ENCODE measurements at places on chromosomes 6 and 20.

- no peak for DNase-seq
These were observed 24.2 kb upstream of the TMX4 start for GRCh38 chr20:8043687-8044282.

DNA sequence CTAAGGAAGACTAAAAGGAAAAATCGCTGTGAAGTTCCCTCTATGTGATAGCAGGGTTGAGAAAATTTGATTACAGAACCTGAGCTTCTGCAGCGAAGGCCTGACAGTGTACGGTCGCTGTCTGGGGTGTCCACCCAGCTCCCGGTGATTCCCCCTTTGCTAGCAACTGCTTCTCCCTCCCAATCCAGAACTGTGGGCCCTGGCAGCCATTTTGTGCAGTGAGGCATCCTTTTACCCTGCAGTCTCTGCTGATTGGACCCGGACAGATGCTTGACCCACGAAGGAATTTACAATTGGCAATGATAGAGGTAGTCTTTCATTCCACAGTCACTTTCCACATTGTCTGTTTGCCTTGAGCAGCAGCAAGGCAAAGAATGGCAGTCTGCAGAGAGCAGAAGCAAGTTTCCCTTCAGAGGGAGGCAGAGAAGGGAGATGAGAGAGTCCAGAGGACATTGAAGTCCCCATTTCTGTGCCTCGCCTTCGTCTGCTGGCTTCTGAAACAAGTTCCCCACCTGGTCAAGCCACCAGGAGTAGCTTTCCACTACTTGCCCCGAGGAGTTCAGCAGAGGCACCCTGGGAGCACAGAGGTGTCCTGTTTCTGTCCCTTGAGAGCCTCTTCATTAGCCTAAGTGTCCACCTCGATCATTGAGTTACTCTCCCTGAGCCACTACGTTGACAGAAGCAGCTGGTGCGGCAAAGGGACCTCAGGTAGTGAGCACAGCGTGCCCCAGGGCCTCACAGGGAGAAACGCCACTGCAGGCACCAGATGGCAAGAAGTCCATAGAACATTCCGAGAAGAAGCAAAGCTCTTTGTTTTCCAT is 370.3 kb downstream of the NRN1 start:
- no peak for DNase-seq

DNA sequence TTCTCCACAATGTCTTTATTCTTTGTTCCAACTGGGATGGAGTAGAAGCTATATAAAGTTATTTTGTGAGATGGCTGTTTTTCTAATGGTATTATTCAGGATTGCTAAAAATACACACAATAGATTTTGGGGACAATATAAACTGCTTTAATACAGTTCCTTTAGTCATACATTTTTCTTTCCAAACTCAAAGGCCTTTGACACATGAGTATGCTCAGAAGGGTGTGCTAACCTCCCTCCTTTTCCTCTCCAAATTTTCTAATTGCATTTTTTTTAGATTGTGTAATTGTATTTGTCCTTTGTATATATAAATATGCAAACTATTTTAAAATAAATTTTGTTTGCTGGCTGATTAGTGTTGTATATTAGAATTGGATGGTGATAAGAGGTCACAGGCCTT is 119.6 kb upstream of the FOXO3 start:
- no peak for DNase-seq

GRCh38 chr6:160986851-160987250 is 4.7 kb upstream of the MAP3K4 start:
- no peak for DNase-seq

DNA sequence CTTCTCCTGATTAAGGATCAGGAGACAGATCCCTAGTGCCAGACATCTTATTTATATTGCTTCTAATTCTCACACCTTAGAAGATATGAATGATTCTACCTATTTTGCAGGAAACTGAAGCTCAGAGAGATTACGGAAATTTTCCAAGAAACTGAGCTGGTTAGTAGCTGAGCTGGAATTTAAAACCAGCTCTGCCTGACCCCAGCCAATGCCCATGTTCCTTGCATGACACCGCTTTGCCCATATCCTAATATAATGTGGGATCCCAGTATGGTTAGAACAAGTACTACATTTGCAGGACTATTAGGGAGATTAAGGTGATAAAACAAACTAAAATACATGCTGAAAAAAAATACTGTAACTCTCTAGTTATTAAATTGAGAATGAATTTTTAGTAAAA is 1.9 kb downstream of the TMEM30A start:
- DNase-seq = no peak

DNA sequence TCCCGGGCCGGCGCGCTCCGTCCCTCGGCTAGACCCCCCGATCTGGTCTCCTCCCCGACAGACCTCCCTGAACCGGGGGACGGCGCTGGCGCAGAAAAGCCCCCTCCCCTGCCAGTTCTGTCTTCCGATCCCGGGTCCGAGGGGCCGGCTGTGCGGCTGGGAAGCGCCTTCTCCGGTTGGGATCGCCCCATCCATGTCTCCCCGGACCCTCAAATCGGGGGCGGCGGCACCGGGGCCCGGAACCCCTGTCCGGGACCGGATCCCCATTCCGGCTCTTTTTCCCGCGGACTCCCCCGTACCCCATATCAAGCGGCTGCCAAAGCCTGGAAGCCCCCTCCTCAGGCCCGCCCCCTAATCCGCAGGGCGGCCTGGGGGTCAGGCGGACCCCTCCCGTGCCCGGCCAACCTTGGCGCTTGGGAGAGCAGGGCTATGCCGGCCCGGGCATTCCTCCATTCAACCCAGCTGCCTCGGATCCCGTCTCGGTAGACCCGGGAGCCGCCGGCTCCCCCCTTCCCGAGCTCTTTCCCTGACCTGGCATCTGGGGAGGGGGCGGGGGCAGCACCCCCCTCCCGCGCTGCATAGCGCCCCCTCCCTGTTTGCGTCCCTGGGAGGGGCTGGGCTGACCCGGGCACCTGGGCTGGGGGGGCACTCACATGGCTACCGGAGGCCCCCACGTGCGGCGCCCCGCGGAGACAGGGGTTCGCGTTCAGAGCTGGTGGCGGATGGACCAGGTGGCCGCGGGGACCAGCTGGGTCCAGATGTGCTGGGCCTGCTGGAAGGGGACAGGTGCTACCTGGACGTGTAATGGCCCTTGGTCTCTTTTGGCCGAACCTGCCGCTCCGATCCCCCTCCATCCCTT is 643 bp downstream of the DLGAP4 start:
- no peak for DNase-seq

DNA sequence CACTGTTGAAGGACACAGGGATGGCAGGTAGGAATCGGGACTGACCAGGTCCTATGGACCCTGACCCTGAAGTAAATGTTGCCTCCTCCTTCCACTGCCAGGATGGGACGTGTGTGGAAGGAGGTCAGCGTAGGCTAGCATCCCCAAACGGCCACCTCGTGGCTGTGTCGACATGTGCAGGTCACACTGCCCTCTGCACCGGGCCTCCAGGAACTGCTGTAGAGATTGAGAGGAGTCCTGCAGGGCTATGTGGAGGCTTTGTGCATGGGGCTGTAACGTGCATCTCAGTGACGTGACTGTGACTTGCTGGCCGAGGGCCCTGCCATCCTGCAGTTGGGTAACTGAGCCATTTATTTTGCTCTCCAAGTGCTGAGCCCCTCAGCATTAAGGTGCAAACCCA is 149.5 kb downstream of the PHACTR3 start:
- no peak for DNase-seq

DNA sequence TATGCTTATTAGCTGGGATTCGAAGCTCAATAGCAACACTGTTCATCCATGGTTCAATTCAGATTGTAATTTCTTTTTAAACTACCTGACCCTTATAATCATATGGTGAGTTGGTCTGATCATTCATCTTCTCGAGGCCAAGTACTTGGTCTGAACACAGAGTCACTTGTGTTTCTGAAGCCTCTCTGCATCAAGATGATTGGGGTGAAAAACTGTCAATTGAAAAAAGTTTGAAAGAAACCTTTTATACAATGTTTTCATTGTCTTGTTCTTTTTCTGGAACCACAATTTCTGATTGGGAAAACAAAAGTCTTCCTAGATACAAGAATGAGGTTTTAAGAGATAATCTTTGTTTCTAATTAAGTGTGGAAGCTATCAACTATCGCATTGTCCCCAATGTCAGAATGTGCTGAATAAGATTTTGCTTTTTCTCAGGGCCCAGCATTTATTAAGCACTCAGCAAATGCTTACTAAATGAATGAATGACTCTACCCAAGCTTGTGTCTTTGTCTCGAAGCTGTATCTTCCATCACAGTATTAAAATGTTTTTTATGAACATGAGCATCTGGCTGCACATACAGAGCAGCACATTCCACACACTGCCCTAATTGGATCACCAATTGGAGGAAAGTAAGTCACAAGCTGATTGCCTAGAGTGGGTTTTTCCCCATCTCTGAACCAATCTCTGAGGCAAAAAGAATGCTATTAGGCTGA is 45.0 kb upstream of the MOXD1 start:
- no peak for DNase-seq

- DNase-seq = no peak
These were observed 25.3 kb downstream of the RIPOR2 start for GRCh38 chr6:24910331-24910960.

- DNase-seq = no peak
These were observed 72.1 kb downstream of the FOXA2 start for GRCh38 chr20:22511943-22512910.

DNA sequence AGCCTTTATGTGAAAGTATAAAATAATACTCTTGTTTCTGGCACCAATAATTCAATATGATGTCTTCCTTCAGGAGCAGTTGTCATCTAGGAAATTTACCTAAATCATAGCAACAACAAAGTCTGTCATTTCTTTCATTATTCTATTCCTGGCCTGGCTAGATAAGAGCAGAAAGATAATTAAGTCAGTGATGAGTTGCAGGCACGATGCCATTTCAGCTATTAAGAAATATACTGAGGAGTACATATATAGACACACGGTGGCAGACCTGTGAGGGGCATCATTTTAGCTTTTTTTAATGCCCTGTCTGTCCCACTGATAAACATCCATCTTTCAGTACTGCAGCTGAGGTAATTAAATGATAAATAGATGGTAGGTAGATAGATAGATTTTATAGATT is 756.1 kb upstream of the EPHA7 start:
- no peak for DNase-seq

DNA sequence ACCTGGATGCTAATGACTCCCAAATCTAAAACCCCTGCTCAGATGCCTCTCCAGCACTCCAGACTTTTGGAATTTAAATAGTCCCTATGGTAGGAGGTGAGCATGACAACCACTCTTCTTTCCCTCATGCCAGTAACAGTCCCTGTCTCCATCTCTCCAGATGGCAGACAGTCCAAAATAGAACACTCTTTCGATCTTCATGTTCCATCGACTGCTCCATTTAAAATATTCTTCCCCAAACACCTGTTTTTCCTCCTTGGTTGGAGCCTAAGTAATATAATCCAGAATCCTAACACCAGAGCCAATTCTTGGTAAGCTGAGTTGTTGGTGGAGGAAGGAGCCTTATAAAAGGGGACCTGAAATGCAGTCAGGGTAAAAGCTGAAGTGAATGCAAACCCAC is 723.5 kb upstream of the CHD6 start:
- no peak for DNase-seq

DNA sequence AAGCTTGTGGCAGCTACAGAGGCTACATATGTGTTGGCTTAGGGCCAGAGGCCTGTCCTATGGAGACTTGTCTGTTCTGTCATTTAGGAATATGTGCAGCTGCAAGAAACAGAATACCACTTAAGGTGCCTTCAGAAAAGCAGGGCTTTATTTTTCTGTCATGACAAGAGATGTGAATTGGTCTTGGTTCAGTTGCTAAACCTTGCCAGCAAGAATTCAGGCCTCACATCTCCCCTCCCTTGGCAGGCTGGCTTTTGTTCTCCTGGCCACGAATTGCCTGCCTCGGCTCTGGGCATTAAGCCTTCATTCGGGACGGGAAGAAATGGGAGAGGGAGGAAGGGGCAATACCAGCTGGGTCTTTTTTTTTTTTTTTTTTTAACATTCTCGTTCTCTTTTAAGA is 82.4 kb upstream of the TGM3 start:
- DNase-seq = no peak

- DNase-seq = no peak
These were observed 140.1 kb upstream of the BEND6 start for GRCh38 chr6:56814802-56815201.

DNA sequence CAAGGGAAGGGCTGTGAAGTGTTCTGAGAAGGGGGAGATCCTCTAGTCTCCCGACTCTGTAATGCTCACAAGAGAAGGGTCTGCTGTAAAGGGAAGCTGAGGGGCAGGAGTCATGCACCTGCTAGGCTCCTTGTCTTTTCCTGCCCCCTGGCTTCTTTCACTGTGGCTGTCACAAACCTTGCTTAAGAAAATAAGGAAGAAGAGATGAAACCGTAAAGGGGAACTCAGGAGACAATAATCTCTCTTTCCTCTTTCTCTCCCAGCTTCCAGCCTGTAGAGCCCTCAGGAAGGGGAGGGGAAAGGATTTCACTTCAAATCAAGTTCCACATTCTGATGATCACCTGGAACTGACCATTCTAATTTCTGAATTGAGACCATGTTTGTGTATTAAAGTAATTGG is 26.3 kb downstream of the SLC13A3 start:
- DNase-seq = no peak

DNA sequence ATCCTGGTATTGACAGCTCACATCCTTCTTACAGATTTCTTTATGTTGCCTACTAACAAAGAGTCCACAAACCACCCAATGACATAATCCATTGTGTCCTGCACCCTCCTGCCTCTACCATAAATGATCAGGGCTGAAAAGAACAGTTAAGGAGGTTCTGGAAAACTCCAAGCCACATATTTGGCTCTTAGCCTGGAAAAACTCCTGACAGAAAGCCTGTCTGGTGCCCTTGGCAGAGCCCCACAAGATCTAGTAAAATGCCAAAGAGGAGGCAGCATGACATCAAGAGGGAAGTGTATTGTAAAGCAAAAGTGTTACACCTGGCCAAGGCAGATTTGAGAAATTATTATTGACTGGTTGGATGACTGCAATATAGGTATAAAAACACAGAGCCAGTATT is 126.4 kb upstream of the VGLL2 start:
- no peak for DNase-seq

- DNase-seq = peak; percentile 16
These were observed 264.3 kb upstream of the PLN start for GRCh38 chr6:118283766-118284165.

- DNase-seq = no peak
These were observed 28.6 kb downstream of the AKAP7 start for GRCh38 chr6:131163886-131164285.

DNA sequence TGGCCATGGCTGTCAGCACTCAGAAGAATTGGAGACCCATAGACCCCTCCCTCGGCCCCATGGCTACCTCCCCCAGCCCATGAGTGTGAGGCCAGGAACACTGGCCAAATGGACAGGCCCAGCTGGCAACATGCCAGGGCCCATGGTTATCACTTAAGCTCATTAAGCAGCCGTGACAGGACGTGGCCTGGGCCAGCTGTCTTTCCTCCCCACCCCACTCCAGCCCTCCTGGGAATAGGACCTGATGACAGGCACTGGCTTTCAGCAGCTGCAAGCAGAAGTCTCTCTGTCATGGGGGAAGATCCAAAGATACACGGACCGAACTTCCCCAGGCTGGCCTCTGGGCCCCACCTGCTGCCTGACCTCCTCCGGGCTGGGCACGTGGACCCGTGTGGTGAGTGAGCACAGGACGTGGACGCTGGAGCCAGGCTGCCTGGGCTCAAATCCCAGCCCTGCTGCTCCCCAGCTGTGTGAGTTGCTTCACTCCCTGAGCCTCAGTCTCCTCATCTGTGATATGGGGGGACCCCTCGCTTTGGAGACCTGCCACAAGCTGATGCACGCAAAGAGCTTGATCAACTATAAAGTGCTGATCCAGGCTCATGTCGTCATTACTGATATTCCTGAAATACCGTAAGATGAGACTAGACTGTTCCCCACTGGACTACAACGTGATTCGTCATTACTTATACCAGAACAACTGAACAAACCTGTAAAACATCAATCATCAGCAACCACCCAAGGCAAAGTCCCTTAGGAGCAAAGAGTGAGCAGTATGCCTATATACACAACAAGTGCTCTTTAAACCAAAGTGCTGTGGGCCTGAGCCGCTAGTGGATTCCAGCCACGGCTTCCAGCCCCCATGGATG is 22.0 kb upstream of the VSTM2L start:
- no peak for DNase-seq
